C1 segment of cervical spinal cord (tissue), 14 donors: ENCODE measurements at places on chromosomes 12 and 14.

DNA sequence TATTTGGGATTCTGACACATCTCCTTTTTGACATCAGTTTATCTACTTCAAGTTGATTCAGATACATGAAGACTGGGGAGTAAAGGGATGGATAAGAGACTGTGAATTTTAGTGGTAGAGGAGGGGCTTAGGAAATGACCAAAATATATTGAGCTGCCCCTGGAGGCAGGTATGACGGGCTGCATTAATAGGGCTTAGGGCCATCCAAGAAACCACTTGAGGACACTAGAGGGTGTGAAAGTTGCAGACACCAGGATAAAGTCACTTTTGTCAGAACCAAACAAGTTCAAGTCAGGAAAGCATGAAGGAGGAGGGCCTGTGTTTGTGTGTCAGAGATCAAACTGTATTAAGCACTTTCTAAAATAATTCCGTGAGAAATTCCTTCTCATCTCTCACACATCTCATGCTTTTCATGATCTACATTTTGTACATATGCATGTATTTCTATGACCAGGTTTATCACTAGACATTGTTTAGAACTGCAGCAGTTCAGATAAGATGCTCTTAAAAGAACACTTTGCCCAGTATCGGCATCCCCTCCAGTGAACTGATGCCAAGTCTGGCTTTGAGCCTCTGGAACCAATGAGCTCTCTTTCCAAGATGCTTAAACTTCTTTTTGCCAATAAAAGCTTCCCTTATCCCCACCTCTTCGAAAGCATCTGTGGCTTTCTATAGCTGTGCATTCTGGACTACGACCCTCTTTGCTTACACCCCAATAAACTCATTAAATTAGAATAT, 136.9 kb downstream of the SLC38A1 start:
- no peak for DNase-seq

DNA sequence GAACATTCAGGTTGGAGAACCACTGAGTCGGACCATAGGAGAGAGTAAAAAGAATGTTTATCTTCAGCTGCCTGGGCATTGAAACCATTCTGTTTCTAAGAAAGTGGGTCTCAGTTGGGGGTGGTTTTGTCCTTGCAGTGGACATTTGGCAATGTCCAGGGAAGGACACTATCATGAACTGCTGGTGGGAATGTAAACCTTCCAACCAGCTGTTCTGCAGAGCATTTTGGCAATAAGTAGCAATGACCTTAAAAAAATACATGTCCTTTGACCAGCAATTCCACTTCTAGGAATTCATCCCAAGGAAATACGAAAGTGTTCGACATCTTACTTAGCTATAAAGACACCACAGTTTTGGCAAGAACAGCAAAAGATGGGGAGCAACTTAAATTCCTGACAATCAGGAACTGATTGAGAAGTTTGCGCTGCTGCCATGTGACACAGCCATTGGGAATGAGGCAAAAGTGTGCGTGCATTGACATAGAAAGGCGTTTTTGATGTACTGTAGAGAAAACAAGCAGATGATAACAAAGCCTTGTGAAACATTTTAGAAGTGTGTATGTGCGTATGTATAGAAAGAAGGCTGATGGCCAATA, 82.9 kb upstream of the MAP1LC3B2 start:
- DNase-seq, result no peak

DNA sequence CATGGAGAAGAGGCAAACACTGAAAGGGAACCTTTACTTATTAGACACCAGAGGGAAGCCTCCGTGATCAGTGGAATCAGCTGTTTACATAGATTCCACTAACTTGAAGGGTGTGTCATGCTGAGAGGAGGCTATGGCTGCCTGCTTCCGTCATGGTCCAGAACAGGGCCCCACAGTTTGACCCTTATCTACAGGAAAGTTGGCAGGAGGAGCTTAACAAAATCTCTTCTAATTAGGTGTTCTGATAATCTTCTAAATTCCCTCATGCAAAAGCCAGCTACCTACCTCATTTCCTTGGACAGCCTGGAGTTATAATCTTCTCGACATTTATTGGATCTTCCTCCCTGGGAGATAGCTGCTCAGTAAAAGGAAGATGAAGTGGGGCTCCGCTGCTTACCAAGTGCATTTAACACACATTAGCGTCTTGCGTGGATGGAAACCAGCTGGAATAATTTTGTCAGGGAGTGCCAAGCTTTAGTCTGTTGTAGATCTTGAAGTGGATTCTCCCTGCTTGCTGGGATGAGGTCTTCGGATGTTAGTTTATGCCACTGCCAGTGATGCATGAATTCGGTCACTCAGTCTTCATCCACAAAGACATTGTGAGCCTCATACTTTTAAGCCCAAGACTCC, 171.0 kb downstream of the PAH start:
- DNase-seq, result no peak

- DNase-seq, result no peak
These were observed 520.3 kb upstream of the USP15 start for GRCh38 chr12:61739925-61740324.
